Heart right ventricle (tissue), 16 donors: ENCODE measurements at places on chromosomes 6 and 20. TPM values are rescaled to one million over a fixed set of nuclear protein-coding genes. Genes with fewer than 3 reads are reported as not detected.

- no peaks in the 10 kb centered on the region for H3K27me3 ChIP-seq
- no peaks in the 10 kb centered on the region for H3K36me3 ChIP-seq
- DNase-seq = no peak
- H3K4me1 ChIP-seq = no peaks in the 10 kb centered on the region
- no peak overlapping the region for H3K27ac ChIP-seq
These were observed 65.0 kb upstream of the TOX2 start for GRCh38 chr20:43849496-43850186.

DNA sequence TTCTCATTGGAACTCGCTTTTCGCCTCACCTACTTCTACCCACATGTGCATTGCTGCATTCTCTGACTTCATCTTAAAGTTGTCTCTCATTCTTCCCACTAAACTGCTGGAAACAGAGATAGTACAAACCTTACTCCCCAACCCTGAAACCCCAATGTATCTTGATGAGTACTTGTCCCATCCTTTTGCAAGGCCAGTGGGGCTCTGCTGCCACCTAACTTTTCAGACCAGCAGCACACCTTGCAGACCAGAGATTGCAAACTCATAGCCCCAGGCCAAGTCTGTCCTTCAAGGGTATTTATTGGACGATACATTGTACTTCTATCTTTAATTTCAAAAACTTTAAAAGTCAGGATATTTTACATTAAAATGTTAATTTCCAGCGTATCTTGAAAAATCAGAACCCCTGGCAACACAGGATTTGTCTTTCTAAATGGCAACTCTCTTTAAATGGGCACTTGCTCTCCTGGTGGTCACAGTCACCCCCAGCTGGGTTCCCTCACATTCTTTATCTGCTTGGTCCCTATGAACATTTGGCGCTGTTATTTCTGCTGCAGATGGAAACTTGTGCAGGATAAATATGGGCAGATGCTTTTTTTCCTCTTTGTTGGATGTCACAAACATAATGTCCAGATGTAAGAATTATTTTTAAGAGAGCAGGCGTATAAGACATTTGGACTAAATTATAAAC, 83.9 kb downstream of the SOD2 start:
- no peak for DNase-seq
- H3K4me1 ChIP-seq = peaks cover 8% of the 10 kb centered on the region
- H3K27ac ChIP-seq = no peak overlapping the region
- no peak overlapping the region for H3K4me3 ChIP-seq
- no peaks in the 10 kb centered on the region for H3K27me3 ChIP-seq

DNA sequence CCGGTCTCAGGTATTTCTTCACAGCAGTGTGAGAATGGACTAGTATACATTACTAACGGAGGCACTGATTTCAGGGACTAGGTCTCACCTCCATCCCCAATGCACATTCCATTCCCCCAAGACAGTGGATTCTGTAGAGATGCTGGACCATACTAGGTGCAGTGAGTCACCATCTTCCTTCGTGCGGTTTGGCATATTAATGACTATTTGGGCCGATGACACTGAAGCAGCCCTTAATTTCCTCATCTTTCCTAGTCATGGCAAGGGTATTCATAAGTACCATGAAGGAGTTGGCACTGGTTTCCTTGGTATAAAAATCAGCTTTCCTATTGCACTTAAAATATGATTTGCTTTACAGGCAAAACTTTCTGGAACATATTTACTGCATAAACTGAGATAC, 121.4 kb upstream of the TRAF3IP2 start:
- no peaks in the 10 kb centered on the region for H3K27me3 ChIP-seq
- H3K36me3 ChIP-seq = no peaks in the 10 kb centered on the region
- peaks cover 66% of the 10 kb centered on the region for H3K4me1 ChIP-seq
- no peak overlapping the region for H3K27ac ChIP-seq
- no peak for DNase-seq

- H3K27me3 ChIP-seq = no peaks in the 10 kb centered on the region
- no peak overlapping the region for H3K27ac ChIP-seq
- H3K4me1 ChIP-seq = no peaks in the 10 kb centered on the region
- H3K36me3 ChIP-seq = no peaks in the 10 kb centered on the region
- no peak for DNase-seq
These were observed 145.2 kb downstream of the CEBPB start for GRCh38 chr20:50335866-50336265.

DNA sequence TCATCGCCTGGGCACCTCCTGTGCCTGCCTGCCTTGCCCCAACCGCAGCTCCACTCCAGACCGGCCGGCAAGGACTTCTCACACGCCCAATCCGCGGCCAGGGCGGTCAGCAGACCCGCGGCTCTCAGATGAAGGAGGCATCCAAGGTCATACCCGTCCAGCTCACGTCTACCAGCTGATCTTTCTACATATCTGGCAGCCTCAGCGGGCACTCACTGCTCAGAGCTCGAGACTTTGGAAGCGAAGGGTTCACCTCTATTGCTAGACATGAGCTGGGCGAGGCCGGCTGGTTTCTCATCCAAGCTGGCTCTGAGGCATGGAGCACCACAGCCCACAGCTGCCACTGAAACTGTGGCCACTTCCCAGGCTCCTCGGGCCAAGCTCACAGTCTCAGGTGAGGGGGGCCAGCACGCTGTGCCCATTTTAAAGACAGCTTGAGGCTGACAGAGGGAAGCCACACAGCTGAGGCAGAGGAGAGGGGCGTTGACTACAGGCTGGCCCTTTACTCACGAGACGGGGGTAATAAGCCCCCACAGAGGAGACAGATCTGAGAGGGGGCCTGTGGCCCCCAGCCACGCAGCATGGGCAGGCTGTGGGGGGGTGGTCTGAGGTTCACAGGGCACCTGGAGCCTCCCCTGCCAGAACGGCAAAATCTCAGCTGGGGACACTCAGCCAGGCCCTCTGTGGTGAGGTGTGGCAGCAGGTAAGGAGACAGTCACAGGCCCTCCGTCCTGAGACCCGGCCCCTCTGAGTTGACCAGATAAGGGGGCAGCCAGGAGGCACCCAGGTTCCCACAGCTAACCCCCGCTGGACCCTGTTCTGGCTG, 2.0 kb downstream of the LAMA5 start:
- H3K27ac ChIP-seq = peak overlapping the region; percentile 94
- no peaks in the 10 kb centered on the region for H3K27me3 ChIP-seq
- no peaks in the 10 kb centered on the region for H3K36me3 ChIP-seq

- H3K4me1 ChIP-seq = no peaks in the 10 kb centered on the region
- peak; percentile 28 for DNase-seq
- H3K4me3 ChIP-seq = no peak overlapping the region
- H3K27ac ChIP-seq = no peak overlapping the region
- no peaks in the 10 kb centered on the region for H3K27me3 ChIP-seq
- H3K36me3 ChIP-seq = no peaks in the 10 kb centered on the region
These were observed 41.9 kb upstream of the FERMT1 start for GRCh38 chr20:6164421-6165341.

DNA sequence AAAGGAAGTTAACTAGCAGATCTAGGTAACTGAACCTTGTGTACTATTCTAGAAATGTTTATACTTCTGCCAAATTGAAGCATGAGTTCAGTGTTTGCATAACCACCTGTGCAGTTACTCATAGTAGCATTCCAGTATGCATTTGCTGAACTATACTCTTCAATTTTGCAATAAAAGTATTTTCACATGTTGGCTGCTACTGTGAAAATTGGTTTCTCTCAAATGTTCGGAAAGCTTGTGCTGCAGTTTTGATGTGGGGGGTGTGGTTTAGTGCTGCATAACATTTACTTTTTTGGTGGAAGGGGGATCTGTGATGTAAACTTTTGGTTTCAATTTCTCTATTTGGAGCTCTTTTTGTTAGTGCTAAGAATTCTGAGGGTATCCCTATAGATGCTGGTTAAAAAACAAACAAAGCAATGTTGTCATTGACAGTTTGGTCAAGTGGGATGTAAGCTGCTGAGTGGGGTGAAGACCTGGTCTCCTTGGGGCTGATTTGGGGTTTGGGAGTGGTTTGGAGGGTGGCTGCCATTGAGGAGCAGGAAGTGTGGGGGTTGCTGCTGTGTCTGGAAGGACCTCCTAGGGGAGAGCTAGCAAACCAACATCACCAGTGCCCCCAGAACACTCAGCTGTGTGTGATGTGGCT, 87.8 kb downstream of the CARMIL1 start:
- H3K4me3 ChIP-seq = no peak overlapping the region
- H3K27me3 ChIP-seq = no peaks in the 10 kb centered on the region
- H3K36me3 ChIP-seq = no peaks in the 10 kb centered on the region
- H3K4me1 ChIP-seq = peaks cover 12% of the 10 kb centered on the region
- no peak overlapping the region for H3K27ac ChIP-seq

DNA sequence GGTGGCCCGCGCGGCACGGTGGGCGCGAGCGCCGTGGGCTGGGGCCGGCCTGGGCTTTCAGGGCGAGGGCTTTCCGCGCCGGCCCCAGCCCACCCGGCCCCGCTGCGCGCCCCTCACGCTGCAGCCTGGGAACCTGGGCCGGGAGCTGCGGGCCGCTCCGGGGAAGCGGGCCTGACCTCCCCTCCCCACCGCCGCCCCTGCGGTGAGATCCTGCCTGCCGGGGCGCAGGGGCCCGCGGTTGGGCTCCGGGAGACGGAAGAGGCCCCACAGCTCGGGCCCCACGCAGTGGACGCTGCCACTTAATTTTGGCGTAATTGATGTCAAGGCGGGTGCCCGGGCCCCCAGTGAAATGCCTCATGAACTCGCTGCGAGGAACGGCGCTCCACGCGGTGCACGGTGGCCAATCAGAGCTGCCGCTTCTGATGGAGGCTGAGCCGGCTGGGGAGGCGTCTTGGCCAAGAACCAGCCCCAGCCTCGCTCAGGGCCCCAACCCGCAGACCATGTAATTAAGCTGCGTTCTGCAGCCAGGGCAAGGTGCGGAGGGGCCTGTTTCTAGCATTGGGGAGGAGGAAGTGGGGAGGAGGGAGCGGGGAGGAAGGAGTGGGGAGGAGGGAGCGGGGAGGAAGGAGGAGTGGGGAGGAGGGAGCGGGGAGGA, 96.1 kb upstream of the BHLHE23 start:
- peak overlapping the region; percentile 70 for H3K4me3 ChIP-seq
- H3K4me1 ChIP-seq = no peaks in the 10 kb centered on the region
- no peaks in the 10 kb centered on the region for H3K36me3 ChIP-seq
- DNase-seq = peak; percentile 39
- no peak overlapping the region for H3K27ac ChIP-seq

- peaks cover 36% of the 10 kb centered on the region for H3K4me1 ChIP-seq
- H3K27me3 ChIP-seq = no peaks in the 10 kb centered on the region
- H3K27ac ChIP-seq = peak overlapping the region; percentile 88
- DNase-seq = no peak
These were observed 626 bp downstream of the STX7 start for GRCh38 chr6:132512342-132512637.

DNA sequence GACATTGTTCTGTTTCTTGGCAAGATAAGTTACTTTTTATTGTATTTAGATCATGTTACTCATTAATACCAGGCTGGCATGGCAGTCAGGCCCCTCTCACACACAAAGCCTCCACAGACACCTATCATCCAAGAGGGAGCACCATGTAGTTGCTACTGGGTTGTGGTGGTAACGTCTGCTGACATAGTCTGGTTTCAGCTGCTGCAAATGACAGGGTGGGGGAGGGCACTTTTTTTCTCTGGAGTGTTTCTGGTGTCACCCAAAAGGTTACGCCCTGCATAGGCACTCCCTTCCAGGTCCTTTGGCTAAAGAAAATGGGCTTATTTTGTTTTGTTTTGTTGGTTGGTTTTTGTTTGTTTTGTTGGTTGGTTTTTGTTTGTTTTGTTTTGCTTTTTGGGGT, 236.4 kb upstream of the RIMS1 start:
- no peak for DNase-seq
- H3K27ac ChIP-seq = no peak overlapping the region
- H3K4me3 ChIP-seq = no peak overlapping the region
- no peaks in the 10 kb centered on the region for H3K4me1 ChIP-seq
- H3K36me3 ChIP-seq = no peaks in the 10 kb centered on the region
- no peaks in the 10 kb centered on the region for H3K27me3 ChIP-seq

DNA sequence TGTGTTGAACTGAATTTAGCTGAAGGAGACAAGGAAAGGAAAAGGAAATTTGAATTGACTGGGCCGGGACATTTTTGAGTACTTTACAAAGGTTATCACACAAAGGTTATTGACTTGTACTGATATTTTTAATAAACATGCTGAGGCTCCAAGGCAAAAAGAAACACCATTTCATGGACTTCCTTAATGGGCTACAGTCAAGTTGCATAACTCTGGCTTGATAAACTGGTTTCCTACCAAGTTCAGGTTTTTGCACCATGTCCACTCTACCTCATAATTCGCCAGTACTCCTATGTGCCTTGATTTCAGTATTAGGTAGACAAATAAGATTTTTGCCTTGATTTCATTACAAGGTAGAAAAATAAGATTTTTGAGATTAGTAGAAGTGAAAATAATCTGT, 65.8 kb upstream of the FUT9 start:
- DNase-seq = no peak
- H3K27me3 ChIP-seq = no peaks in the 10 kb centered on the region
- no peaks in the 10 kb centered on the region for H3K4me1 ChIP-seq
- H3K36me3 ChIP-seq = no peaks in the 10 kb centered on the region
- H3K27ac ChIP-seq = no peak overlapping the region
- H3K4me3 ChIP-seq = no peak overlapping the region

DNA sequence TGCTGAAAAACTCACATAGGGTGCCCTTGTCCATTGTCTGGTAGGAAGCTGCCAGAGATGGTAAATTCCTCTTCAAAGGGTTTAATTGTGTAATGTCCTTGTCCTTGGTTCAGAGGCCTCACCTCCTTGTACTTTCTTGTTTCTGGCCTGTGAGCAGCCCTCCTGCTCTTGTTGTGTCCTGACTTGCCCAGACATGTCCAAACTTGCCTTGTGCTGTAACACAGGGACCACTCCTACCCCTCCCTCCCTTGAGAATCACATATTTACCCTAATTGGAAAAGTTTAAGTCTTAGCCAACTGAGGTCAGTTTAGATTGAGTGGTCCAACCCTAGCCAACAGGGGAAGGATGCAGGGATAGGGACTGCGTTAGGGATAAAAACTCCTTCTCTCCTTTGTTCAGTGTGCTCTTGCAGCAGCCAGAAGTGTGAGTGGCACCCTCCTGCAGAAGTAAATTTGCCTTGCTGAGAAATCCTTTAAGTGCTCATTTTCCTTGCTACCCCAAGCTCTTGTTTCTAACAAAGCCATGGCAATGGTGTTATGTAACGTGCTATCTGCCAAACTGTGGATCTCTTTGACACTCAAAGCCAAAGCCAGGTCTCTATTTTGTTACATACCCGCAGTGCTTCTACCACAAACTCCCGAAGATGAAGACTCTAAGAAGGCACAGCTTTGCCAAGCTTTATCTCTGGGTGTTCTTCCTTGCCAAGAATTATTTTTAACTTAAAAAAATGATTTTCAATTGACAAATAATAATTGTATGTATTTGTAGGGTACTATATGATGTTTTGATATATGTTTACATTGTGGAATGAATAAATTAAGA, 414.5 kb downstream of the ESR1 start:
- H3K27ac ChIP-seq = peak overlapping the region; percentile 14
- no peak for DNase-seq
- no peaks in the 10 kb centered on the region for H3K27me3 ChIP-seq
- peaks cover 81% of the 10 kb centered on the region for H3K36me3 ChIP-seq
- H3K4me1 ChIP-seq = no peaks in the 10 kb centered on the region

- peaks cover 65% of the 10 kb centered on the region for H3K4me1 ChIP-seq
- no peak for DNase-seq
- no peaks in the 10 kb centered on the region for H3K36me3 ChIP-seq
- no peak overlapping the region for H3K4me3 ChIP-seq
- H3K27ac ChIP-seq = peak overlapping the region; percentile 51
These were observed 119.4 kb downstream of the SASH1 start for GRCh38 chr6:148461986-148462577.

CRISP3 gene
- total RNA-seq = not detected

PSMB9 gene
- total RNA-seq = 10.2 TPM

SLC17A3 gene
- not detected for total RNA-seq

TBC1D32 gene
- total RNA-seq = 4.2 TPM

HLA-DPA1 gene
- total RNA-seq = 66.1 TPM

PDRG1 gene
- total RNA-seq = 7.5 TPM

RIPPLY2 gene
- total RNA-seq = not detected

SLC17A1 gene
- total RNA-seq = not detected

PRICKLE4 gene
- 0.38 TPM for total RNA-seq
